GM03348 (cell line): ENCODE measurements at places on chromosomes 1 and 21.

GRCh38 chr1:201756406-201756805 is 72.6 kb upstream of the IPO9 start:
- DNase-seq: peak; percentile 37

DNA sequence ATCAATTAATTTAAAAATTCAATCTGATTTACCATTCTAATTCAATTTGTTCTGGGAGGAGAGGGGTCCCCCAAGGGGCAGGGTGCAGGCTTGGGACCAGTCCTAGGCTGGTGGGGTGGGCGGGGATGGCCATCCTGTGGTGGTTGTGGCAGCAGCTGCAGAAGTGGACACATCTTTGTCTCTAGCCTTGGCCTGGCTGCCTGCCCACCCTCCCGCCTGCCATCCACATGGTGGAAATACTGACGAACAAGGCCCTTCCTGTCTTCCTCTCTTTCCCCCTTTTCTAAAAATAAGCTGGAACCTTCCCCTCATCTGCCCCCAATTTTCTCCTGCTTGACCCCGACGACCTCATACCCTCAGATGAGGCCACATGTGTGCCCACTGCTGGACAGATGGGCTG is 130.9 kb downstream of the FOXD2 start:
- DNase-seq: no peak

DNA sequence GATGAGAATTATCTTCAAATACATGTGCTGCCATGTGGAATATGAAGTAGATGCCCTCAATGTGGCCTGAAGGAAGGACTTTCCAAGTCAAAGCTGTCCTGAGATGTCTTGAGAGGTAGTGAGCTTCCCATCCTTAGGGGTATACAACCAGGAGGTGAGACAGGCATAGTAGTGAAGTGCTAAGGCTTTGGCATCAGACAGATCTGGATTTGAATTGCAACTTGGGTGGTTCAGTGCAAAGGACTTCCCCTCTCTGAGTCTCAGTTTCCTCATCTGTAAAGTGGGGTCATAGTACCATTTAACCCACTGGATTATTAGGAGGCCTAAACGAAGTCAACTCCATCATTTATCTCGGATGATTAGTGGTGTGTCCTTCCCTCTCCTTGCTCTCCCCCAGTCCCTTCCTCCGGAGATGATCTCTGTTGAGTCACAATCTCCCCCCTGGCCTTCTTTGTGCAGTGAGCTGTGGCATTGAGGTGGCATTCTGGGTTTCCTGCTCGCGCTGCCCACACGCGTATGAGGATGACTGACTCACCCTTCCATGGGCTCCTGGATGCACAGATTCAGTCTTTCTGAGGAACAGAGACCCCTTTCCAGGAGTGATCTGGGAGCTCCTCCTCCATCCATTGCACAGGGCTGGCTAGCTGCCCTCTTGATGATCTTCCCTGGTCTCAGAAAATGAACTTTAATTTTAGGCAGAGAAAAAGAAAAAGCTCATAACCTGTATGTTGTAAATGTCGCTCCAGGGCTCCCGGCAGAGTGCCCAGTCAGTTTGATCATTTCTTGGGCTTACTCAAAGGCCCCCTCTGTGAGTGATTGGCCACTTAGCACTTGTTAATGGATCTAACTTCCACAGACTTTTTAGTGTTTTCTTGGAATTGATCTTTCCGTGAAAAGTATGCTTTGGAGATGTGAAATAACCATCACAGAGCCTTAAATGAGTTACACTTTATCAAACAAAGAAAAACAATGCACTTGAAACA is 354.6 kb downstream of the PTPRU start:
- no peak for DNase-seq

DNA sequence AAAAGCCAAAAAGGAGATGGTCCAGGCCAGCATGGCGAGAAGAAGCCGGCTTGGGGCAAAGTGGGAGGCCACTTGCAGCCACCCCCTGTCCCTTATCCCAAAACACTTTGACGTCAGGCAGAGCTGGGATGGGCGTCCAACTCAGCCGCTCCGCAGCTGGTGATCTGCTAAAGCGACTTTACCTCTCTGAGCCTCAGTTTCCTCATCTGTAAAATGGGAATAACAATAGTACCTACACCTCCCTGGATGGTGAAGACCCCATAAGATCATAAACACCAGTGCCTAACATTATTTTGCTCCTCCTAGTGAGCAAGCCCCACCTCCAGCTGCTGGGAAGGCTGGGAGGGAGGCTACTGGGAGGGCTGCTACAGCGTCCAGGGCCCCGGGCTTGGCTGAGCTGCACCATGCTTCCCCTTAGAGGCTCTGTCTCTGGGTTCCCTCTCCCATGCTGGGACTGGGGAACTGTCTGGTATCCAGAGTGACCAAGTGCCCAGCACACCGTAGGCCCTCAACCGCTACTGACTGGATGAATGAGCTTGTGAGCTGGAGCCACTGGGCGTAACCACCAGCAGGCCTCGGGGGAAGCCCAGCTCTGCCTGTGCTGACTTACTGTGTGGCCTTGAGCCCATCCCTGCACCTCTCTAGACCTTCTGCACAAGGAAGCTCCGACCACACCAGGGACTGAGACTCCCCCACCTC is 18.3 kb downstream of the IFFO2 start:
- no peak for DNase-seq

DNA sequence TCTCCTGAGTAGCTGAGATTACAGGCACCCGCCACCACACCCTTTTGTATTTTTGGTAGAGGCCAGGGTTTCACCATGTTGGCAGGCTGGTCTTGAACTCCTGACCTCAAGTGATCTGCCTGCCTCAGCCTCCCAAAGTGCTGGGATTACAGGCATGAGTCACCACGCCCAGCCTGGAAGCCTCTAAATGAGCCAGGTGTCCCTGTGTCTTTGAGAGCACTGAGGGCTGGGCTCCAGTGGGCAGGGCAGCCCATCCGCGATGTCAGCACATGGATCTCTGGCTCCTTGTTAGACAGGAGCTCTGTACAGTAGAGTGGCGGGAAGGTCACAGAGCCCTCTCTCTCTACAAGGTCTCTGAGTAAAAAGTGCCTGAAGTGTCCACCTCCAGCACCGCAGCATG is 124.3 kb downstream of the PGBD5 start:
- DNase-seq: no peak

DNA sequence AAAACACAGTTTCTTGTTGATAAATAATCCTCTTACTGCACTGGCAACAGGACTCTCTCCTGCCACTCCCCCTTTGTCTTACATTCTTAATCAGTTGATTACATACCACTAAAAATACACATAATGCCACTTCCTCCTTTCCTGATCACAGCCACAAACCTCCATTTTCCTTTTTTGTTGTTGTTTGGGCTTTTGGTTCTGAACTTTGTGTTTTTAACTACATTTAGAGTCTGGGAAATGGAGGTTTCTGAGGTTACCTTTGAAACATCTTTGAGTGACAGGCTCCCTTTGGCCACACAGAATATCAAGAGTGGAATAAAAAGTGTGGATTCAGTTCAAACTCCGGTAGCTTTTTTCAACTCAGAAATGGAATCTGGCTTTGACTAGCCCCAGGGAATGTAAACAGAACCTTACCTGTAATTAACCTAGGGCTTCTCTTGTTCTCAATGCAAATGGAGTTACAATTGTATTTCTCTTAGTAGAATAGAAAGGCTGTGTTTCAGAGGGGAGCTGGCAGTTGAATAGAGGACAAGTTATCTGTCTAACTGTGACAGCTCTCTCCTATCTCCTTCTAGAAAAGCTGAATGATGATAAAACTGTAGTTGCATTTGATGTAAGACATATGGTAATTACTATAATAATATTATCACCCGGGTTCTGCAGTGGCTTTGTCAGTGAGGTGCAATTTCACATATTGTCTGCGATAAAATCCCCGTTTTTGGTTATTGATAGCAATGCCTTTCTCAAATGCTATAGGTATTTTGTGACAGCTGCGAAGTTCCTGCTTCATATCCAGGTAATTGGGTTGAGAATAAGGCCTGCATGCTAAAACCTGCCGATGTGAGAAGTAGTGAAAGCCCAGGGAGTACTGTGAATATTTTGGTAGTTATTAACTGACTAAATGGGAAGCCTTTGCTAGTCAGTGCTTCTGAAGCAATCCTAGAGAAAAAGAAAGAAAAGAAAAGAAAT is 66.9 kb downstream of the ST6GALNAC5 start:
- no peak for DNase-seq

DNA sequence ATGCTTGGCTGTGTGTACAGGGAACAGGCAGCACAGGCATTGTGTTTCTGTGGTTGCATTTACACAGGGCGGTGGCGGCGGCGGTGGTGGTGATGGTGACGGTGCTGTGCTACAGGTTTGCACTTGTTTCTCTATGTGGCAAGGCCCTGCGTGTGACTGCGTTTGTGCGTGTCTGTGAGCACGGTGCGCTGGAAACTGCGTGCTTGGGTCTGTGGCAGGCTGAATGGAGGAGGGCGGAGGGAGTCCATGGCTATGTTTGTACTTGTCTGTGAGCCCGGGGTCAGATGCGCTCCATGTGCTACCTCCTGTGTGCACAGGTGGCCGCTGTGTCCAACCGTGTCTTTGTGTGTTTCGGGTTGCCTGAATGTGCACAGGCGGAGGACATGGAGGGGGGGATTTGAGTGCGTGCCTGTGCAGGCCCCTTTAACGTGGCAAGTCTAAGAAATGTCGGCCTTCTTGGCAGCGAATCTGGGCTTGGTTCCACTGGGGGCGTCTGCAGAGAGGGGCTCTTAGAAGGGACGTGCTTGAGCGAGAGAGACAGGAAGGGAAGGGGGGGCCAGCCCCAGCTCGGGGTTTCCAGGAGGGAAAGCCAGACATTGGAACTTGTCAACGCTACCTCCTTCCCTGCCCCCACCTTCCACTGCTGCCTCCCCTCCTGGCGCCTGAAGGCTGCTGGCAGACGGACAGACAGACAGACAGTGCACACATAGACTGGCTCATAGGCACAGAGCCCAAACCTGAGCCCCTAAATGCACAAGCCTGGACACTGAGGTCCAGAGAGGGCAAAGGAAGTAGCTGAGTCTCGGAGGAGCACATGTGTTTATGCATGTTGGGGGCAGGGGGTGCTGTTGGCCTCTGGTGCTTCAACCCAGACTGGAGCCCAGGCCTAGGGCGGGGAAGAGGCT is 32.7 kb upstream of the WASF2 start:
- peak; percentile 63 for DNase-seq

DNA sequence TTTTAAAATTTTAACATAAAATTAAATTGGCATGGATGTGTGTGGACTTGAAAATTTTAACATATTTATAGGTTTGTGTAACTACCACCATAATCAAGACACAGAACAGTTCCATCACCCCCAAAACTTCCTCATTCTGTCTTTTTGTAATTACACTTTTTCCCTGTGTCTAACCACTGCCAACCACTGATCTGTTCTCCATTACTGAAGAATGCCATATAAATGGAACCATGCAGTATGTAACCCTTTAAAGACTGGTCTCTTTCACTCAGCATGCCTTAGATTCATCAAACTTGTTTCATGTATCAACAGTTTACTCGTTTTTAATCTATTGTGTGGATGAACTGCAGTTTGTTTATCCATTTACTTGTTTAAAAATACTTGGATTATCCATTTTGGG is 13.0 kb upstream of the AHCYL1 start:
- no peak for DNase-seq

DNA sequence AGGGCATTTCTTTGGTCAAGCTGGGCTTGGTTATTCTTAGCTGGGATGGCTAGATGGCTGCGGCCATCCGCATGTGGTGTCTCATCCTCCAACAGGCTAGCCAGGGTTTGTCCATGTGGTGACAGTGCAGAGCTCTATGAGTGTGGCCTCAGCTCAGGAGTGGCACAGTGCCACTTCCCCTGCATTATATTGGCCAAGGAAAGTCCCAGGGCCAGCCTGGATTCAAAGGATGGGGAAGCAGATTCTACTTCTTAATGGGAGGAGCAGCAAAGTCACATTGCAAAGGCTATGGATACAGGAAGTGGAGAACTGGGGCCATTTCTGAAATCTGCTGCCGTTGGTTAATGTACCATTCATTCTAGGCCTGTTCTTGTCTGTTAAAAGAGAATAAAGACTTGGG is 34.4 kb downstream of the STUM start:
- DNase-seq: no peak

- DNase-seq: no peak
Observed at GRCh38 chr1:46725736-46726108, 6.8 kb upstream of the EFCAB14 start.

DNA sequence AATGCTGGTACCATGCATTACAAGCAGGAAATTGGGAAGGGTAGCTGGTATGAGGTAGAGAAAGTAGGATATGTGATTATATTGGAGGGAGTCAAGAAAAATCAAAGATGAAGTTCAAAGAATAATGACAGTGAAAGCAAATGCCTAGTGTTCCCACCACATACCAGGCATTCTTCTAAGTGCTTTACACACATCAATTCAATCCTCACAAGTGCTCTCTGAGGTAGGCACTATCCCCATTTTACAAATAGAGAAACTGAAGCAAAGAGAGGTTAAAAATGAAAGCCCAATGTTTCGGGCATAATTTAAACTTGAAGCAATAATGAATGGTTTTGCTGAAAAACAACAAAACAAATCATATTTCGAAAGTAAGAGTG is 40.1 kb upstream of the MCOLN3 start:
- DNase-seq: no peak

- DNase-seq: no peak
Observed at GRCh38 chr21:44686843-44687561, 5.0 kb upstream of the KRTAP12-1 start.

- DNase-seq: no peak
Observed at GRCh38 chr1:92663775-92664174, 121.1 kb downstream of the EVI5 start.

GRCh38 chr1:40305451-40305850 is 11.6 kb downstream of the COL9A2 start:
- no peak for DNase-seq

GRCh38 chr1:160578175-160578524 is 1.1 kb downstream of the CD84 start:
- no peak for DNase-seq

DNA sequence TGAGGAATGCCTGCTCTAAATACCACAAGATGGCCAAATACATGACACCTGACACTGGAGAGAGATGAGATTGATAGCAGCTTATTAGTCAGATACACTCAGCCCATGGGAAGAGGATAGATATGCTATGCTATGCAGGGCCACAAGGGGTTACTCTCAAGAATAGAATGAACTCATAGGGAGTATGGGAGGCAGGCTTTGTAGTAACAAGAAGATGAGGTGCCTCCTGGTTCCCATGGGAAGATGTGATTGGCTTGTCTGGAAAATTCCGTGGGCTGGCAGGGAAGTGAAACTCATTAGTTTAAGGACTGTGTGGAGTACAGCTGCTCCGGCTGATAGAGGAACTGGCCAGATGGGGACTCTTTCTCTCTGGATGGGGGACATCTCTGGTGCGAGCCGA is 16.5 kb downstream of the CCDC30 start:
- no peak for DNase-seq
